ENCODE measurements at places on chromosomes 1 and 21.

- DNase-seq = no peak
Observed at GRCh38 chr1:217953922-217954321, 322.8 kb downstream of the SPATA17 start.

DNA sequence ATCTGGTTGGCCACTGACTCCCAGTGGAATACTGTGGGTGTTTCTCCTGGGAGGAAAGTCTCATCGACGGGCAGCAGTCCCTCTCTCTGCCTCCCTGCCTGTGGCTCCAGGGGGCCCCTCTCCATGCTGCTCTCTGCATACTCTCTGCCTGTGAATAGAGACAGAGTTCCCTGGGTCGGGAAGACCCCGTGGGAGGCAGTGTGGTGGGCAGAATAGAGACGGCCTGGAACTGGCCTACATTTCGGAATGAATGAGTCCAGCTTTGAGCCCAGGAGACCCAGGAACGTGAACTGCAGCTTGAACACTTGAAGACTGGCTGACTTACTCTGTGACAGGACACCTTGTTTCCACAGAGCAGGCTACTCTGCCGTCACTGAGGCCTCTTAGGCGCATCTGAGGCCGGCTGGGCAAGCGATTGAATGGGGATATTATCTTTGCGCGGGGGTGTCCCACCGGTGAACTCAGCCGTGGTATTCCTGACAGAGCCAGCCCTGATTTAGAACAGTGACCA, 64.0 kb downstream of the KIF21B start:
- peak; percentile 66 for DNase-seq

- DNase-seq = no peak
Observed at GRCh38 chr1:236228411-236228810, 53.3 kb downstream of the ERO1B start.

DNA sequence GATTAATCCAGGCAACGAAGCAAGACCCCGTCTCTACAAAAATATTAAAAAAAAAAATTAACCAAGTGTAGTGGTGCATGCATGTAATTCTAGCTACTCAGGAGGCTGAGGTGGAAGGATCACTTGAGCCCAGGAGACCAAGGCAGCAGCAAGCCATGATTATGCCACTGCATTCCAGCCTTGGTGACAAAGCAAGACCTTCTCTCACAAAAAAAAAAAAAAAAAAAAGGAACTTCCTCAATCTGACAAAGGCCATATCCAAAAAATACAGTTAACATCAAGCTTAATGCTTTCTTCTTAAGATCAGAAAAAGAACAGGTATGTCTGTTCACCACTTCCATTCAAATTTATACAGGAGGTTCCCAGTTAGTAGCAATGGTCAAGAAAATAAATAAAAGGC, 54.4 kb downstream of the EVI5 start:
- DNase-seq = no peak

- peak; percentile 61 for DNase-seq
Observed at GRCh38 chr1:22132517-22133235, 10.2 kb downstream of the WNT4 start.

DNA sequence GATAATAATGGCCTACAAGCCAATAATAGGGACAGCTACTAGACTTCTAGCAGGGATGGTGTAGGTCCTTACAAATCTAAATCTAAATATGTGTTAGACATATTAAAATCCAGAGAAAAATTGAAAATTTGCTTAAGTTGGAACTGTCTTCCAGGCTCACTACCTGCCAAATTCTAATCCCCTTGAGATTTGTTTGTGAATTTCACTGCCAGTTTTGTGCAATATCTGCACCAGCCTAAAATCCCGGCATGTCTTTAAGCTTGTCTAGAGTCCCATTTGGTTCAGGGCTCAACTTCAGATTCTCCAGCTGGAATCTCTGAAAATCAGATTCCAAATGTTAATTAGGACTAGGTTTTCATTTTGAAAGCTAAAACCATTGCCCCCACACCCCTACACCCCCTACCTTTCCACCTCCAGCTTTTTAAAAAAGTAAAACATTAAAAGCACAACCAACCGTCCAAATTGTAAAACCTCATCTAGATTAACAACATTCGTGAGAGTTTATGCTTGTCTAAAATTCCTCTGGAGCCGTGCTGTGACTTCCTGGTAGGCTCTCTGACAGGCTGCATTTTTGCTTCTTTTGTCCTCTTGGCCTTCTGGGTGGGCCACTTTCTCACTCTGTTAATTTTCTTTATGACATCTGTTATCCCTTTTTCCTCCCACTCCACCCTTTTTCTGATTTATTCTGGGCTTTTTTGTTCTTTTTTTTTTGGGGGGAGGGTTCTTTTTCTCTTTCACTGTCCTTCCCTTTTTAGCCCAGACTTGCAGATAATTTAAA, 348.7 kb downstream of the PAPPA2 start:
- no peak for DNase-seq

- DNase-seq = no peak
Observed at GRCh38 chr1:27011058-27011764, 1.4 kb downstream of the TENT5B start.

DNA sequence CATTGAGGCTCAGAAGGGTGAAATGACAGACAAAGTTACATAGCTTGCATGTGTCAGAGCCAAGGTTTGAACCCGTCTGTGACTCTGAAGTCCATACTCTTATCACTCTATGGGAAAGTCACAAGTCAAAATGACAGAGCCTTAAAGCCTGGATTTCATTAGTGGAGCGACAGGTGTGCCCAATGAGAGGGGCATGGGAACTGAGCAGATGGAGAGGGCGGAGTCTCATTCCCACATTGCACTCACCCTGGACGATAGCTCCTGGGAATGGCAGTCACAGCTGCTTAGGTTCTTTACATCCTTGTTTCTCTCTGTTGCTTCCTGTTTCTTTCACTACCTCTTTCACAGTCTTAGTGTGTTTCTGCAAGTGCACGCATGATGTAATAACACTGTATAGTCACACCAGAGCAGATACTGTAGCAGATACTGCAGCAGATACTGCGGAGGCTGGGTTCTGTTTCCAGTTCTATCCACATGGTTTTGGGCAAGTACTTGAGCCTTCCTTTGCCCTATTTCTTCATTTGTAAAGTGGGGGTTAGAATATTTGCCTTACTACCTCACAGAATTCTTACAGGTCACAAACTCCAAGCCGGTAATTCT, 127.2 kb downstream of the ZSCAN20 start:
- no peak for DNase-seq

- peak; percentile 27 for DNase-seq
Observed at GRCh38 chr21:45993210-45994085, 11.9 kb downstream of the COL6A1 start.

- peak; percentile 58 for DNase-seq
Observed at GRCh38 chr1:150150133-150151021, 661 bp downstream of the PLEKHO1 start.

- DNase-seq = no peak
Observed at GRCh38 chr21:33945652-33946270, 30.2 kb upstream of the ATP5PO start.

- peak; percentile 81 for DNase-seq
Observed at GRCh38 chr1:32871364-32872191, 866 bp upstream of the FNDC5 start.

DNA sequence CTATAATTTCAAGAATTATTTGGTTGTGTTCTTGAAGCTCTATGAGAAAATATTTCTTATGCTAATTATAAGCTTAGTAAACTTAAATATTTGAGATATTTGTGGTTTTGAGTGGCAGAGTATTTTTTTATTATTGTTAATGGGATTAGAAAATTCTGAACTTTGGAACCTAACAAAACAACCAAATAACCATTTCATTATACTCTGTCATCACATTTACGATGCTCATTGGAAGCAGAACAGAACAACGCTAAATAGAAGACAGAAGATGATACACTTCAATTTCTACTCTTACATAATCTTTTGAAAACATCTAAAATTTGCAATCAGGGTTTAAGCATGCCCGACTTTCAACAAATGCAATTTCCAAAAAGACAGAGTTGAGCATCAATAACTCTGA, 270.2 kb downstream of the PTPRC start:
- no peak for DNase-seq

DNA sequence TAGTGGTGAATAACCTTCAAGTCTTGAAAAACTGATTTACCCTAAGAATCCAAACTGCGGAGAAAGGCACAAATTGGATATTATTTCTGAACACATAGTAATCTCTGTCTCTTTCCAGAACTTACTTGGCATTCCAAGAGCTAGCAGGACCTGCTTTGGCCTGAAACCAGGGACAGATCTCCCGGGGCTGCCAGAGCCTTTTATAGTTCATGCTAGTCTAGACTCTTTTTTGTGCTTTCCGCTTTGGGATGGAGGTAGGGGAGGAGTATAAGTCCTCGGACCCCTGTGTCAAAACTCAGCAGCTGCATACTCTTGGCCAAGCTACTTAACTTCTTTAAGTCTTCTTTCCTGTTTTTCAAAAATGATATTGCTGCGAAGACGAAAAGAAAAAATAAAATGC, 3.8 kb upstream of the RYR2 start:
- DNase-seq = no peak

DNA sequence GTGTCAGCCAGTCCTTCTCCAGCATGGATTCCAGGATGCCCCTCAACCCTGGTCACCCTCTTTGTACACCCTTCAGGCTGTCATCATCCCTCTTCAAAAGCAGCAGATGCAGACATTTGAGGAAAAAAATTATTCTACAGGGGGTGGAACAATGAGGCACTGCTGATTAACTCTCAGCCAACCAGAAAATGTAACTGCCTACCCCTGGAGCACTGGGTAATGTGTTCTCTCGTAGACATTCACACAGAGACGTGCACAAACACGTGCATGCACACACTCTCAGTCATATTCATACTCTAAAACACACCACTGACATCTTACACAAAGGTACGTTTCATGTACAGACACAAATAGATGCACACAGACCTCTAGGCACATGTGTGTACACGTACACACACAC, 175.4 kb downstream of the TRABD2B start:
- DNase-seq = no peak

DNA sequence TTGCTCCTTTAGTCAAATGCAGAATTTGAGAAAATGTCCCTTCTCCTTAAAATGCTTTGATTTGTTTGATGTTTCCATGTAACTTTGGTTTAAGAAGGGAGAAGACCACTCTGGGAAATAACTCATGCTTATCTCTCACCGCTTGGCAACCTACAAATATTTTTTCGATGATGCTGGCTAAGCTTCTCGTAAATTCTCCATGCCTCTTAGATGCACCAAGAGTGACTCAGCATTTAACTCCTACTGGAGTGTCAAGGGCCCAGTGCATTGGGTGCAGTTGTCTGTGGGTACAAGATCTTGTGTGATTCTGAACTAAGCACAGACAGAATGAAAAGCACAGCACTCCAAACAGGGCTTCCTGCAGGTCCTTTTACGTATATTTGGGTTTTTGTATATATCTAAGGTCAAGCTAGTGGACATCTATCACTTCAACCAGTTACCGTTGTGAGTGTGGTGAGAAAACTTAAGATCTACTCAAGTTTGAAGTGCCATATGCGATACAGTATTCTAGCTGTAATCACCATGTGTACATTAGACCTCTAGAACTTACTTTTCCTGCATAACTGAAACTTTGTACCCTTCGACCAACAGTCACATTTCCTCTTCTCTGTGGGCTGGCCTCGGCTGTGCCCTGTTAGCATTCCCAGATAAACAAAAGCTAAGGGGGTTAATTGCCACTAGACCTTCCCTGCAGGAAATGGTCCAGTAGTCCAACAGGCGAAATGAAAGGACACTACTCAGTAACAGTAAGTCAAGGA, 55.8 kb downstream of the COL18A1 start:
- no peak for DNase-seq

DNA sequence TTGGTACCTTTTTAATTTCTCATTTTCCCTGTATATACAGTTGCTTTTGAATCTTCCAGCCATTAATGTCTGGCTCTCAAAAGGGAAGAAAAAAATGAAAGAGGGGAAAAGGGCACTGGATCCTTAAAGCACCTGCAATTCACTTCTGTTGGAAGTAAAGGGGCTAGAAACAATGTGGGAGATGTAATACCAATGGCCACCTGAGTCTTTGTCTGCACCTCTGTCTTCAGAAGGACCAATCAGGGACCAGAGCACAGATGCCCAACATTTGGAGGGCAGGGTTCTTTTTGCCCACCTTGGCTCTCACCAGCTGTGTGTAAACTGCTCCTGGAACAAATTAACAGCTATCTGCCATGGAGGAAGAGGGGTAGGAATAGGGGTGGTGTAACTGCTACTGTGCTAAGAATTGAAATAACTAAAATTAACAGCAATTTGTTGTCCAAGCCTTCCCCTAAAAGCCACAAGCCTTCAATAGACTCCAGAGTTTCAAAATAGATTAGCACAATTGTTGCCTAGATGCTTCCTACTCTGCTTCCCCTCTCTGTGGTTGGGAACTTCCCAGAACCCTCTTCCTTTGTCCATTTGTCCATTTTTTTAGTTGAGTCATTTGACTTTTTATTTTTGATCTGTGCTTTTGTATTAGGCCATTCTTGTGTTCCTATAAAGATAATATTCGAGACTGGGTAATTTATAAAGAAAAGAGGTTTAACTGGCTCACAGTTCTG, 11.5 kb upstream of the LRRC8B start:
- DNase-seq = no peak

- no peak for DNase-seq
Observed at GRCh38 chr1:180153032-180153431, 1.6 kb upstream of the QSOX1 start.

DNA sequence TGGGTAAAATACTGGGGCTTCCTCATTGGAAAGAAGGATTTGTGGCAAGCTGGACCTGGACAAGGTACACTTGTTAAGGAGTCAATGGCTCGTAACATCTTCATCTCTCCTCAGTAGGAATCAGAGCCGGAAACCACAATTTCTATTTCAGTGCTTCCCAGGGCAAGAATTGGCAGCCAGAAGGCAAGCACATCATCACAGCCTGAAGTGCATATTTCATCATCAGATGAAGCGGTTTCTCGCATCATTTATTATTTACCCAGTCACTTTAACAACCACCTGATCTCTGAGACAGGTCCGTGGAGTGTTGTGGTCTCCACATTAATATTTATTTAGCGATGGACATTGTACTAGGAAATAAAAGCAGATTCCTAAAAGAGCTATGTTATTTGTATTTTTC, 55.0 kb downstream of the KCNJ15 start:
- no peak for DNase-seq

- DNase-seq = no peak
Observed at GRCh38 chr1:47752559-47752958, 244.6 kb downstream of the TRABD2B start.

GRCh38 chr1:218402786-218403120, 57.6 kb downstream of the TGFB2 start:
- DNase-seq = peak; percentile 38

DNA sequence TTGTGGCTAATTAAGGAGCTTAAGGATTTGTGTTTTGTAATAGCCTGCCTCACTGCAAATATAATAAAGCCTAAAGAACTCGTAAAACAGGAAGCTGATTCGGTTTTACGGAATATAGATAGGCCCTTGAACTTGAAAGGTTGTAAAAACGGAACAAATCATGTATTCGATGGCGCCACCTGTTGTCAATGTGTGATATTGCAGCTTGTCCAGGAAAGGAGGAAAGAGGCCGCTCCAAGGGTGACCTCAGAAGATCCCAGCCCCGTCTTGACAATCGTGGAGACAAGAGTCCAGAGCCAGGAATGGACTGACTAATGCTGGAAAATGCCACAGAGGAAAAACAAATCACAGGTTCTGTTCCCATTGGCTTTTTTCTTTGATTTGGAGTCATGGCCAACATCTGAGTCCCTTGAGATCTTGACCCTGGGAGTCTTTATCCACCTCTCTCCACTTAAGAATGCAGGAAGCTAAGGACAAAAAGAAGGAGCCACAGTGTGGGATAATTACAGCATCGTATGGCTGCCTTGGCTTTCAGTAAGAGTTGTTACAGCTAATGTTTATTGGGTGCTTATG, 7.0 kb upstream of the IGSF21 start:
- peak; percentile 70 for DNase-seq

- no peak for DNase-seq
Observed at GRCh38 chr1:200082329-200082728, 54.8 kb downstream of the NR5A2 start.
